Lower lobe of right lung (tissue), 2 donors: ENCODE measurements at places on chromosomes 2 and 18. TPM values are rescaled to one million over a fixed set of nuclear protein-coding genes. Genes with fewer than 3 reads are reported as not detected.

DPP10 gene
- 0.80 TPM for total RNA-seq

DYNAP gene
- not detected for total RNA-seq

GALNT13 gene
- total RNA-seq: 2.4 TPM

STARD6 gene
- not detected for total RNA-seq

GRB14 gene
- 4.6 TPM for total RNA-seq

- peak overlapping the region; percentile 70 for H3K4me3 ChIP-seq
- no peaks in the 10 kb centered on the region for H3K36me3 ChIP-seq
- peak overlapping the region; percentile 93 for H3K27ac ChIP-seq
- H3K4me1 ChIP-seq: peaks cover 63% of the 10 kb centered on the region
Measured at GRCh38 chr2:238286987-238287736, 1.2 kb downstream of the PER2 start.

DNA sequence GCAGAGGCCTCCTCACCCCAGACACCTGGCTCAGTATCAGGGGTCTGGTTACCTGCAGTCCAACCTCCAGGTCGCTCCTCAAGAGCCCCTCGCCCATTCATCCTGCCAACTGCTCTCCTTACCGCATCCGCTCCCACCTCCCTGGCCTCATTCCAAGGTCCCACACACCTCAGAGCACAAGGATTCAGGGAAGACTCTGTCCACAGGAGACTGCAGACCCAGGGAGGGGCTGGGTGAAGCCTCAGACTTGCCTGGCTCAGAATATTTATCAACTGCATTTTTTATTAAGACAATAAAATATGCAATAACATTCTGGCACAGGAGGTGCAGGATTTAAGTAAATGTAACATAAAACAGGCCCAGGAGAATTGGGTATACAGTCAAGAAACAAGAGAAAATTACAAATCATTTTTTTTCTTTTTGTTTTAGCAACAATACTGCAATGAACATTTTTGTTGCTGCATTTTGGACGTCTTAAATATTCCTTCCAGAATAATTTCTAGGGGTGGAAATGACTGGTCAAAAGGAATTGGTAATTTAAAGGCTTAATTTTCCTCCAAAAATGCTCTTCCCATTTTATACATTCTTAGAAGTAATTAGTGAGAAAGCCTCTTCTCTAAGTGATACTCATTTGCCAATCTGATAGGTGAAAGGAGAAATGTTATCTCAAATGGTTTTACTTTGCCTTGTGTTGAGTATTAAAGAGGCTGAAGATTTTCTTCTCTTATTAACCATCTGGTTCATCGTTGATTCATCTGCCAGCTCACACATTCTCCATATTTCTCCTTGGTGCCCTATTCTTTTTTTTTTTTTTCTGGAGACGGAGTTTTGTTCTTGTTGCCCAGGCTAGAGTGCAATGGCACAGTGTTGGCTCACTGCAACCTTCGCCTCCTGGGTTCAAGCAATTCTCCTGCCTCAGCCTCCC is 42.5 kb downstream of the TEX44 start:
- H3K27me3 ChIP-seq: no peaks in the 10 kb centered on the region
- no peak for DNase-seq
- H3K4me3 ChIP-seq: no peak overlapping the region

GRCh38 chr2:72916743-72917137 is 579 bp upstream of the EMX1 start:
- H3K4me3 ChIP-seq: peak overlapping the region; percentile 51
- no peak overlapping the region for H3K27ac ChIP-seq
- no peak for DNase-seq
- H3K4me1 ChIP-seq: peaks cover 51% of the 10 kb centered on the region
- H3K27me3 ChIP-seq: peaks cover 96% of the 10 kb centered on the region

DNA sequence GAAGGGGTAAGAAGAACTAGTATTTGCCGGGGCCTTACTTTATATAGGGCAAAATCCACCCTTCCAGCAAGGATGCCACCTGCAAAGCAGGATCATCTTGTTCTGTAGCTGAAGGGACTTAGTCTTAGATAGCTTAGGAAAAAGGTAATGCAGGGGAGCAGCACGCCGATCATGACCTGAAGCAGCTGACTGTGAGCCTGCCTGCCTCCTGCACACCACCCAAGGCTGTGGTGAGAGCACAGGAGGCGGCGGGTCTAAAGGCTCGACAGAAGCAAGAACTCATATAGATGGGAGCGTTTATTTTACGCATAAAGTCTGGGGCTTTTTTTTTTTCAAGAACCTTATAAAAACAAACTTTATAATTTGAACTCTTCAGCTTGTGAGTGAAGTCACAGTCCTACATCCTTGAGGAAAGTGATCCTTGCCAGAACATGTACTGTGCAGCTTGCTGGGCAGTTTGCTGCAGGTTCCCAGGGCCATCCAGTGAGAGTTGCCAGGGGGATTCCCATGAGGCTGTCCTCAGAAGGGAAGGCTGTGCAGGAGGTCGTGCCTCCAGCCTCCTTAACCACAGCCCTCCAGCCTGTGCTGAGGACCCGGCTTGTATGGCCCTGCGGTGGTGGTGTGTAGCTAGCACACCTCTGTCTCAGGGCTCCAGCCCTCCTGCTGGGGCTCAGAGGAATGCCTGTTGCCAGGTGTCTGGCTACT is 92.1 kb downstream of the RNF144A start:
- no peaks in the 10 kb centered on the region for H3K27me3 ChIP-seq
- no peak for DNase-seq
- peaks cover 41% of the 10 kb centered on the region for H3K4me1 ChIP-seq
- H3K4me3 ChIP-seq: no peak overlapping the region
- H3K27ac ChIP-seq: no peak overlapping the region

DNA sequence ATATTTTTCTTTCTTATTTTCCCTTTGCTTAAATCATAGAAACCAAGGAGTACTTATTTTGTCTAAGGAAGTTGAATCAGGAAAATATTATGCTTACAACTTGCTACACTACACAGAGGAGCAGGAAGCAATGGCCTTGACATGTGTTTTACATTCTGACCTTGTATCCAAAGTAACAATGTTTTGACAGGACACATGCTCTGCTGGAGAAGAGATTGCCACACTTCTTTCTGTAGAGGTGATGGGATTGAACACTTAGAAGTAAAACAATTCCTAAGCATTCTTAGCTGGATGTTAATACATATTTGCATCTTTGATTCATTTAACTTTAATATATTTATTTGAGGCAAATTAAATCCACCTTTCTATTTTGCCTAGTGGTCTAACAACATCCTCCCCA is 929.1 kb downstream of the DSC3 start:
- H3K4me1 ChIP-seq: no peaks in the 10 kb centered on the region
- no peaks in the 10 kb centered on the region for H3K36me3 ChIP-seq
- DNase-seq: no peak
- H3K4me3 ChIP-seq: no peak overlapping the region
- no peaks in the 10 kb centered on the region for H3K27me3 ChIP-seq

- H3K36me3 ChIP-seq: no peaks in the 10 kb centered on the region
- no peak for DNase-seq
- peaks cover under 1% of the 10 kb centered on the region for H3K27me3 ChIP-seq
- peak overlapping the region; percentile 2 for H3K4me3 ChIP-seq
Measured at GRCh38 chr2:145268931-145269330, 749.0 kb upstream of the ZEB2 start.

DNA sequence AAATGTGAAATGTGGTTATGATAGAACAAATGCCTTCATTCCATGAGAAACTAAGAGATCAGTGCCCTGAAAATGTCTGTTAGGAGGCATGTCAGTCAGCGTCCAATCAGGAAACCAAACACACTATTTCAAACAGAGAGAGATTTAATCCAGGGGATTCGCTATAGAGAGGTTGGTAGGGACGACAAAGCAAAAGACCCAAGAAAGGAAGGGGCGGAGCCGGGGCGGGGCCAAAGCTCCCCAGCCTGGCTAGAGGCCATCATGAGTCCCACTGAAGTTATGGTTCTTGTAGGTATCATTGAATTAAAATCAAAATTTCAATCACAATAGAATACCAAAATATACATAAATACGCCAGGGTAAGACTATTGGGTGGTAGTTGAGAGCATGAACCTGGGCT is 32.9 kb upstream of the RNF149 start:
- H3K4me1 ChIP-seq: peaks cover 16% of the 10 kb centered on the region
- no peak overlapping the region for H3K27ac ChIP-seq
- no peaks in the 10 kb centered on the region for H3K27me3 ChIP-seq
- H3K36me3 ChIP-seq: no peaks in the 10 kb centered on the region
- H3K4me3 ChIP-seq: no peak overlapping the region

DNA sequence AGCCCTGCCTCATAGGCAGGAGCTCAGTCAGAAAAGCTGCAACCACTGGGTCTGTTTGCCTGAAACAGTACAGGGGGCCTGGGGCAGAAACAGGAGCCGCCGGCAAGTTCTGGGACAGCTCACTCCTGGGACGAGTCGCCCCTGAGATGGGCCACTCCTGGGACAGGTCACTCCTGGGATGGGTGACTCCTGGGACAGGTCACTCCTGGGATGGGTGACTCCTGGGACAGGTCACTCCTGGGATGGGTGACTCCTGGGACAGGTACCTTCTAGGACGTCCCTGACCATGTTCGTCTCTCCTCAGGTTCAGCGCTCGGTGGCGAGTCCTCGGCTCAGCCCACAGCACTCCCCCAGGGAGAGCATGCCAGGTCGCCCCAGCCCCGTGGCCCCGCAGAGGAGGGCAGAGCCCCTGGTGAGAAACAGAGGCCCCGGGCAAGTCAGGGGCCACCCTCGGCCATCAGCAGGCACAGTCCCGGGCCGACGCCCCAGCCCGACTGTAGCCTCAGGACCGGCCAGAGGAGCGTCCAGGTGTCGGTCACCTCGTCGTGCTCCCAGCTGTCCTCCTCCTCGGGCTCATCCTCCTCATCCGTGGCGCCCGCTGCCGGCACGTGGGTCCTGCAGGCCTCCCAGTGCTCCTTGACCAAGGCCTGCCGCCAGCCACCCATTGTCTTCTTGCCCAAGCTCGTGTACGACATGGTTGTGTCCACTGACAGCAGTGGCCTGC is 51.8 kb downstream of the NTSR2 start:
- no peak overlapping the region for H3K4me3 ChIP-seq
- no peak overlapping the region for H3K27ac ChIP-seq
- no peak for DNase-seq
- no peaks in the 10 kb centered on the region for H3K27me3 ChIP-seq

DNA sequence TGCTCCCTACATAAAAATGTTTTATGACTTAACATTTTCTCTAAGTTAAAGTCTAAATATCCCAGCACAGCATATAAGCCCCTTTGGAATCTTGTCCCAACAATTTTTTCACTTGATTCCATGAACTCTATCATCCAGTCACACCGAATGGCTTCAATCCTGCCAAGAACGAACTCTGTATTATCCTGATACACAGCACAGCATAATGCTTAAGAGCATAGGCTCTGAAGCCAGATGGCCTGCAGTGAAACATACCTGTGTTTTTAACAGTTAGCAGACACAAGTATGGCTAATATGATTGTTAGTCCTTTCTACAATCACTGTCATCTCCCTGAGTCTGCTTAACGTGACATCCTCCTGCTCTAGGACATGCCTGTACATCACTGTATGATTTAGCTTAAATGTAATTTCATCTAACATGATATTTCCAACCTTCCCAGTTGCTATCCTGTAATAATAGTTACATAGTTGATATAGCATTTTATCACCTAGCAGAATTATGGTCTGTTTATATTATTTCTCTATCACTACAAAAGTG is 669.5 kb downstream of the ERBB4 start:
- no peak overlapping the region for H3K4me3 ChIP-seq
- no peak overlapping the region for H3K27ac ChIP-seq
- no peaks in the 10 kb centered on the region for H3K4me1 ChIP-seq
- H3K36me3 ChIP-seq: no peaks in the 10 kb centered on the region

DNA sequence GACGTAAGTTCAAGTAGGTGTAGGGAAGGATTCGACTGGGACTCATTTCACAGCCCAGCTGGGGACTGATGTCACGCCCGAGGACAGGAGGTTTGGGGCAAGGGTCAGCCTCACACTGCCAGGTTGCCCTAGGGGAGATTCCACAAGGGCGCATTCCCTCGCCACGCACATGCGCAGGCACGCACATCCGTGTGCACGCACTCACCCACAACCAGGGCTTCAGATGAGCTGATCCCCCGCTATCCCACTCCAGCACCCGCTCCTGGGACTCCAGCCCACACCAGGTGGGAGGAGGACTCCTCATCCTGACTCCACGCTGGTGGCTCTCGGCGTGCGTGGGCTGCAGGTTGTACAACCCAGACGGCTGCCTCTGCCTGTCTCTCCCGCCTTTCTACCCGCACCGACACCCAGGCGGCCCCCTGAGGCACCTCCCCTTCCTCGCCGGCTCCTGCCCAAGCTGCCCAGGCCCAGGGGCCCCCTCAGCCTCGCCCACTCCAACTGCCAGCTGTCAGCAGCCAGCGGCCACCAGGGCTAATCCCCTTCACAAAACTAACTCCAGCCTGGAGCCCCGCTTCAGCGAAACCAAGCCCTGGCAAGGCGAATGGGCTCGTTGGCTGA is 47.8 kb upstream of the FOSL2 start:
- no peaks in the 10 kb centered on the region for H3K36me3 ChIP-seq
- no peak overlapping the region for H3K27ac ChIP-seq
- DNase-seq: peak; percentile 43
- no peaks in the 10 kb centered on the region for H3K27me3 ChIP-seq
- H3K4me1 ChIP-seq: peaks cover 29% of the 10 kb centered on the region
- H3K4me3 ChIP-seq: no peak overlapping the region

- H3K27me3 ChIP-seq: no peaks in the 10 kb centered on the region
- no peak overlapping the region for H3K27ac ChIP-seq
- no peak overlapping the region for H3K4me3 ChIP-seq
- DNase-seq: no peak
Measured at GRCh38 chr2:114122930-114123329, 233.0 kb downstream of the ACTR3 start.

- no peak overlapping the region for H3K27ac ChIP-seq
- H3K4me3 ChIP-seq: no peak overlapping the region
- DNase-seq: no peak
- H3K27me3 ChIP-seq: no peaks in the 10 kb centered on the region
Measured at GRCh38 chr2:239959059-239959971, 65.8 kb downstream of the NDUFA10 start.

DNA sequence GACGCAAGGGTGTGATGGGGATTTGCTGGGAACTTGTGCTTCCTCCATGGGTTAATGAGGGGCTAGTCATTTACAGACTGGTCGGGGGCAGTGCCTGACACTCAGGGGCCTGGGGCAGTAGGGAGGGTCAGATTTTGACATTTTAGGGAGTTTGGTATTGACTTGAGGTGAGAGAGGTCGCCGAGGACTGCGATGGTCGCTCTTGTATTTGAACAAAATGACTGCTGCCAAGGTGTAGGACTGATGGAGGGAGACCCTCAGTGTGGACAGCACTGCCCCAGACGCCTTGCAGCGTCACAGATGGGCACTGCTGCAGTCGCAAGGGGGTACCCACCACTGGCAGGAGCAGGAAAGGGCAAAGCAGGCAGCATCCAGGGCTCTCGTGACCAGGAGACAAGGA is 182.9 kb downstream of the RTP5 start:
- H3K4me1 ChIP-seq: no peaks in the 10 kb centered on the region
- peaks cover 25% of the 10 kb centered on the region for H3K27me3 ChIP-seq
- no peak for DNase-seq
- H3K36me3 ChIP-seq: no peaks in the 10 kb centered on the region
- no peak overlapping the region for H3K27ac ChIP-seq

DNA sequence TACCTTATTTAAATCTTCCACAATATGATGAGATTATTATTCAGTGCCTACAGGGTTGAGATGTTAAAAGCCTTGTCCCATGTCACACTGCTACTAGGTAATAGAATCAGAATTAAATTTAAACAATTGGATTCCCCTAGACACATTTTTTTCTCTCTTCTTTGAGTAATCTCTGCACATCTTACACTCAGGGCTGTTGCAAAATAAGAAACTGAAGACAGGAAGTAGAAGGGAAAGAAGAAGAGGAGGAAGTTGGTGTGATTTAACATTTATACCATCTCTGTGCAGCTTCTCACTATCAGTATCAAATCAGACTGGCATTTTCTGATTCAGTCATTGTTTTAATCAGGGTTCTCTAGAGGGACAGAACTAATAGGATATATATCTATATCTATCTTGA is 677.6 kb downstream of the IRS1 start:
- H3K4me3 ChIP-seq: no peak overlapping the region
- DNase-seq: no peak
- no peaks in the 10 kb centered on the region for H3K27me3 ChIP-seq
- H3K36me3 ChIP-seq: no peaks in the 10 kb centered on the region
- H3K27ac ChIP-seq: no peak overlapping the region
